Aortic smooth muscle cell (primary cell): ENCODE measurements at places on chromosomes 11 and 22. TPM values are rescaled to one million over a fixed set of nuclear protein-coding genes. Genes with fewer than 3 reads are reported as not detected.

Gene MS4A4E
- total RNA-seq: not detected in 2 replicates

Gene KRTAP5-11
- total RNA-seq: not detected in 2 replicates

Gene IRF7
- total RNA-seq: 8.6 and 9.8 TPM in 2 replicates

Gene PDE3B
- 2.4 and 3.3 TPM in 2 replicates for total RNA-seq

Gene APOL3
- total RNA-seq: 34.0 and 35.8 TPM in 2 replicates

Gene OR8D1
- total RNA-seq: not detected in 2 replicates

Gene MFNG
- 0.93 and 2.4 TPM in 2 replicates for total RNA-seq

Gene SYT8
- total RNA-seq: 0.26 TPM in 1 of 2 replicates, not detected in the other

Gene TREH
- not detected in 2 replicates for total RNA-seq

Gene ANKRD42
- total RNA-seq: 14.1 and 19.7 TPM in 2 replicates

Gene DERL3
- 0.19 and 0.53 TPM in 2 replicates for total RNA-seq

Gene TSPAN18
- 0.68 and 0.92 TPM in 2 replicates for total RNA-seq

Gene CCDC116
- total RNA-seq: 0.19 TPM in 1 of 2 replicates, not detected in the other

Gene AIFM3
- 0.37 and 0.53 TPM in 2 replicates for total RNA-seq

Gene B4GALNT4
- total RNA-seq: under 0.01 and 0.06 TPM in 2 replicates

Gene CECR2
- total RNA-seq: under 0.01 TPM in 2 replicates

Gene OR2AG1
- not detected in 2 replicates for total RNA-seq
